ENCODE measurements at places on chromosomes 1 and 21. TPM values are rescaled to one million over a fixed set of nuclear protein-coding genes. Genes with fewer than 3 reads are reported as not detected.

AIRE gene
- not detected for total RNA-seq

AADACL3 gene
- total RNA-seq = not detected

CD1B gene
- total RNA-seq = not detected

CTTNBP2NL gene
- 31.7 TPM for total RNA-seq

BECN2 gene
- total RNA-seq = not detected

TSTD1 gene
- not detected for total RNA-seq

TEDDM1 gene
- total RNA-seq = not detected

KIF26B gene
- 0.83 TPM for total RNA-seq

CLCA4 gene
- not detected for total RNA-seq

TTC24 gene
- not detected for total RNA-seq

ELK4 gene
- 11.3 TPM for total RNA-seq

ETNK2 gene
- 24.7 TPM for total RNA-seq

C1orf185 gene
- total RNA-seq = not detected

UMODL1 gene
- total RNA-seq = not detected

SLC2A5 gene
- not detected for total RNA-seq

C1orf21 gene
- total RNA-seq = 15.8 TPM

CA6 gene
- total RNA-seq = not detected

ERICH3 gene
- not detected for total RNA-seq

TAL1 gene
- not detected for total RNA-seq

TMEM125 gene
- total RNA-seq = under 0.01 TPM

A3GALT2 gene
- not detected for total RNA-seq

GUCA2B gene
- total RNA-seq = not detected

DNAJC6 gene
- total RNA-seq = 0.18 TPM

TTC22 gene
- total RNA-seq = not detected

ADGRL4 gene
- total RNA-seq = 3.2 TPM

GJA8 gene
- not detected for total RNA-seq

MANEAL gene
- 0.28 TPM for total RNA-seq

NBPF26 gene
- total RNA-seq = 13.1 TPM

AVPR1B gene
- total RNA-seq = not detected

GPR25 gene
- total RNA-seq = not detected

Data from IMR-90 (cell line).